Right cardiac atrium (tissue), 5 donors: ENCODE measurements at places on chromosomes 2 and 18. TPM values are rescaled to one million over a fixed set of nuclear protein-coding genes. Genes with fewer than 3 reads are reported as not detected.

Gene NCKAP5
- polyA plus RNA-seq, result 3.8 TPM

- DNase-seq, result no peak
These were observed 128.0 kb upstream of the MAP3K20 start for GRCh38 chr2:172947461-172948153.

- no peak for DNase-seq
These were observed 37.0 kb upstream of the METTL21A start for GRCh38 chr2:207662203-207662602.

GRCh38 chr2:234241656-234242458, 191.4 kb downstream of the SPP2 start:
- DNase-seq, result no peak

DNA sequence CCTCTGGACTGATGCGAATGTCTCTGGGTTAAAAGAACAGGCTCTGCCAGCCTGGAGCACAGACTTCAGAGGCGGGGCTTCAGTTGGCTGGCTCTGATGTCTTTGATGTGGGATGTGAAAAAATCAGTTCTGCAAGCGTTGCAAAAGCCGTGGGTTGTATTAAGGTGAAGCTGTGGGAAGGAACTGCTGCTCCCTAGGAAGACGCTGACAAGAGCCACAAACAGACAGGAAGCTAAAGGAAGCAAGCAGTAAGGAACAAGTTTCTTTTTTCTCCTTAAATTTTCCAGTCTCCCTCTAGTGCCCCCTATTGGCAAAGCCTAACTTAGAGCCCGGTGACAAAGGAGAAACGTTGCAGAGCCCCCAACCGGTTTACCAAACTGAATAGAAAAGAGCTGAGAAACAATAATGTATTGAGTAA, 239.0 kb downstream of the CCDC178 start:
- no peak for DNase-seq
